ENCODE measurements at places on chromosomes 12 and 14.

GRCh38 chr12:101929365-101930041, 52.1 kb downstream of the DRAM1 start:
- no peak for DNase-seq

GRCh38 chr14:70755655-70756054, 53.7 kb downstream of the MAP3K9 start:
- DNase-seq = no peak

GRCh38 chr12:121423682-121424623, 24.0 kb downstream of the RNF34 start:
- no peak for DNase-seq

- no peak for DNase-seq
Measured at GRCh38 chr14:106505366-106505765, 979.0 kb downstream of the TMEM121 start.

DNA sequence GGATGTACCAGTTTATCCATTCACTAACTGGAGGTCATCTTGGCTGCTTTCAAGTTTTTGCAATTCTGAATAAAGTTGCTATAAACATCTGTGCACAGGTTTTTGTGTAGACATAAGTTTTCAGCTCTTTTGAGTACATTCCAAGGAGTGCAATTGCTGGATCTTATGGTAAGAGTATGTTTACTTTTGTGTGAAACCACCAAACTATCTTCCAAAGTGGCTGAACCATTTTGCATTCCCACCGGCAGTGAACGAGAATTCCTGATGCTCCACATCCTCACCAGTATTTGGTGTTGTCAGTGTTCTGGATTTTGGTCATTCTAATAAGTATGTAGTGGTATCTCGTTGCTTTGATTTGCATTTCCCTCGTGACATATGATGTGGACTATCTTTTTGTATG, 150.5 kb upstream of the BCL2L14 start:
- no peak for DNase-seq
